ENCODE measurements at places on chromosomes 4 and X.

- no peak for DNase-seq
Measured at GRCh38 chr4:137881641-137882040, 349.3 kb upstream of the PCDH18 start.

DNA sequence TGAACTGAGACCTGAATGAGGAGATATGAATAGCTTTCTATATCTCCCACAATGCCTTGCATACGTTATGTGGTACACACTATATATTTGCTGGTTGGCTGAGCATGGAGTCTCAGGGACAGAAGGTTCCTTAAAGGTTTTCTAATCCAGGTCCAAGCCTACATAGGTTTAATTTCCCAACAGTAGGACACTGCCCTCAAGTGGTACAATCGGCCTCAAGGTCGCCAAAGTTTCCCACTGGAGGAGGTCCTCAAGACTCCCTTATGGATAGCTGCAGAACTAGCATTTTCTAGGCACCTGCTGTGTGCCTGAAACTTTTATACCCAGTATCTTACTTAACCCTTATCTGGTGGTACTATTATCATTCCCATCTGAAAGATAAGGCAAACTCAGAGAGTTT is 21.0 kb upstream of the EFNB1 start:
- no peak for DNase-seq

DNA sequence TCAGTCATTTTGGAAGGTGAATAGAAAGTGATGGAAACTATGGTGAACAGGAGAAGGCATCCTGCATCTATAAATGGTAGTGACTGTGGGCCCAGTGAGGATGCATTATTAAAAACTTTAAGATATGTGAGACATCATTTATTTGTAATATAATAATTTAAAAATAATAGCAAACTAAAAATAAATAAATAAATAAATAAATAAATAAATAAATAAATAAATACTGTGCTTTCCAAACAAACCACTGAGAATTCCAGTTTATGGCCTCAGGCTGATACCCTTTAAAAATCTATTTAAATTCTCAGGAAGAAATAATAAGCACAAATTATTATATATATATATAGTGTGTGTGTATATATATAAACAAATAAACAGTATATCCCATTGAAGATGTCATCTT is 248.0 kb upstream of the DCAF8L1 start:
- DNase-seq, result no peak

GRCh38 chr4:142500966-142501365 is 345.1 kb downstream of the INPP4B start:
- DNase-seq, result no peak

- DNase-seq, result no peak
Measured at GRCh38 chrX:56762220-56762619, 33.2 kb downstream of the NBDY start.

GRCh38 chr4:36532670-36533379 is 251.4 kb downstream of the DTHD1 start:
- no peak for DNase-seq

DNA sequence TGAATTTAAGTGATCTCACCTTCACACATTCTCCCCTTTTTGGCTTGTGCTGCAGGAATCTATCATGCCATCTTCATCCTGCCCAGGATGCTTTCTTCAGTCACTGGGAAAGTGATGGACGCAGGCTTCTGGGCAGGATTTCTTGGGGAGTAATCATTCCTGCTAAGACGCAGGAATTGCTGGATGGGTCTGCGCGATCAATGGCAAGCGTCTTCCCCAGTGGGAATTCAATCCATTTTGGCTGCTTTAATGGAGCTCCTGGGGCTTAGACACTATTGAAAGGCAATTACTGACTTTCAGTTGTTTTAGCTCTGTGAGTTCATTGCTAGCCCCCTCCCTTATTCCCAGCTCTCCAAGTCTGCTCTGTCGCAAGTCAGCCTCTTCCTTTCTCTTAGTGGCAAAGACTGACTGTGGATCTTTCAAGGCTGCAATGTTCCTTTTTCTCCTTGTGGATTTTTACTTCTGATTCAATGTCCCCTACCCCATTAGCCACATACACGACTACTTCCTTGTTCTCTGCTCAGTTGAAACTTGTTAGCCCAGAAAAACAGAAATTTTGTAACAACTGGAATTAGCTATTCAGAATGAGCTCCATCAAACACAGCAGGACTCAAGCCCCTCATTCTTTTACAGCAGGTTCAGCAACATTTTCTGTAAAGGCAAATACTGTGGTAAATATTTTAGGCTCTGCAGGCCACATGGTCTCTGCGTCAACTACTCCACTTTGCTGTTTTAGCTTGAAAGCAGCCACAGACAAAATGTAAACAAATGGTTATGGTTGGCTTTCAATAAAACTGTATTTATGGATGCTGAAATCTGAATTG is 154.9 kb downstream of the ASB9 start:
- DNase-seq, result no peak

- no peak for DNase-seq
Measured at GRCh38 chr4:41475402-41475801, 62.6 kb upstream of the LIMCH1 start.

- no peak for DNase-seq
Measured at GRCh38 chrX:154082396-154083125, 15.0 kb downstream of the MECP2 start.

DNA sequence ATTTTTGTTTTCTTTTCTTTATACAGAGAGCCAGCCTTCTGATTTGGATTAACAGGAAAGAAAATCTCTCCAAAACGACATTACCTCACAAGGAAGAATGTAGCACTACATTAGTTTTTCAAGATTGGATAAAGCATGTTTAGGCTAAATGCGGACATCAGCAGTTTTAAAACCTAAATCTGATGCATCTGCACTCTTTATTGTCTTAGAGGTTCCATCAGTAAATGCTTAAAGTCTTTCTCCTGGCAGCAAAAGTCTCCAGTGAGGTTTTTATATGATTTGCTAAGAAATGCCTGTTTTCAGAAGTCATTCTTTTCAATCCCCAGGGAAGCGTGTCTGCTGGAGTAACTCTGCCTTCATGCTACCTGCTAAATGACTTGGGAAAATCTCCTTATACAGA is 912.9 kb upstream of the INTU start:
- DNase-seq, result no peak

- no peak for DNase-seq
Measured at GRCh38 chrX:133273180-133273579, 55.0 kb upstream of the TFDP3 start.

- no peak for DNase-seq
Measured at GRCh38 chr4:128284317-128284716, 3.3 kb downstream of the PGRMC2 start.

DNA sequence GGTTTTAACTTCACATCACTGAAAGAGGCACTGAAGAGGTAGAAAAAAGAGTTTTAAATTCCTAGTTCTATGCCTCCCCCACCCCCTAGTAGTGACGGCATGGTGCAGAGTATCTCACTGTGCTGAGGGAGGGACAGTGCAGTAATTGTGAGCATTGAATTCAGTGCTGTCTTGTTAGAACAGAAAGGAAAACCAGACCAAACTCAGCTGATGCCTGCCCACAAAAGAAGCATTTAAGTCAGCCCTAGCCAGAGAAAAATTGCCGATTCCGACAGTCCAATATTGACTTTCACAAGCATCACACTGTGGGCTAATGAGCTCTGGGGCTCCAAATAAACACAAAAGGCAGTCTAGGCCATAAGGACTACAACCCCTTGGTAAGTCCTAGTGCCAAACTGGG is 417.7 kb downstream of the AR start:
- DNase-seq, result no peak

DNA sequence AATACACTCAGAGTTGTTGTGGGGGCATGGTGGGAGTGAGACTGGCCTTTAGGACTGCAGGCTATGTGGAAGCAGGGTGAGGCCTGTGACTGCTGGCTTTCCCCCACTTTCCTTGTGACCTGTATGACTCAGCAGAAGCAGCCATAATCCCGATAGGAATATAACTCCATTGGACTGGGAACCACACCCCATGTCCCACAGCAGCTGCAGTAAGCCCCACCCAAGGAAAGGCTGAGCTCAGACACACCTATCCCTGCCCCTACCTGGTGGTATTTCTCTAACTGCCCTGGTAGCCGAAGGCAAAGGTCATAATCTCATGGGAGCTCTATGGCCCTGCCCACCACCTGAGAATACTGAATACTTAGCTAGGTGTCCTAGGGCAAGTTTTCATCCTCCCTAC is 169.3 kb downstream of the GC start:
- no peak for DNase-seq

GRCh38 chr4:53748328-53748772 is 157.1 kb upstream of the LNX1 start:
- no peak for DNase-seq

- DNase-seq, result no peak
Measured at GRCh38 chrX:105821471-105822121, 743 bp upstream of the NRK start.

DNA sequence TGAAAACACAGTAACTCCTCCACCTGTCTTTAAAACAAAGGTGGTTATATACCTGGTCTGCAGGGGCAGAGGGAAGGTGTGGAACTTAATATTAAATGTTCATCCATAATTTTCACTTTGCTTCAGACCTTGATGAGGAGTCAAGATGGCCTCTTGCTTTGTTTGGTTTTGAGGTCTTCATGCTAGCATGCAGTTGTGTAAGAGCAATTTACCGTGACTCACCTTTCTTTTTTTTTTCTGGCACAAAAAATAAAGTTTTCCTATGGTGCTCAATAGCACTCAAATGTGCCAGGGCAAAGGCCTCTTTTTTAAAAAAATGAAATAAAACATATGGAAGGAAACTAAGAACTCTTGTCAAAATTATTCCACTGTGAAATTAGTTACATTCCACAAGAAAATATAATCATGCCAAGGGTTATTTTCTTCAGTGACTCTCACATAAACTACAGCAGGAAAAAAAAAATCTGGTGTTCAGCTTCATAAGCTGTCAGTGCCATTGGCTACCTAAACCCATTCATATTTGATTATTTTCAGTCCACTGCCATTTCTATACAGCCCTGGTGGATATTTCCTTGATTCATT is 128.2 kb downstream of the SLC7A11 start:
- no peak for DNase-seq

DNA sequence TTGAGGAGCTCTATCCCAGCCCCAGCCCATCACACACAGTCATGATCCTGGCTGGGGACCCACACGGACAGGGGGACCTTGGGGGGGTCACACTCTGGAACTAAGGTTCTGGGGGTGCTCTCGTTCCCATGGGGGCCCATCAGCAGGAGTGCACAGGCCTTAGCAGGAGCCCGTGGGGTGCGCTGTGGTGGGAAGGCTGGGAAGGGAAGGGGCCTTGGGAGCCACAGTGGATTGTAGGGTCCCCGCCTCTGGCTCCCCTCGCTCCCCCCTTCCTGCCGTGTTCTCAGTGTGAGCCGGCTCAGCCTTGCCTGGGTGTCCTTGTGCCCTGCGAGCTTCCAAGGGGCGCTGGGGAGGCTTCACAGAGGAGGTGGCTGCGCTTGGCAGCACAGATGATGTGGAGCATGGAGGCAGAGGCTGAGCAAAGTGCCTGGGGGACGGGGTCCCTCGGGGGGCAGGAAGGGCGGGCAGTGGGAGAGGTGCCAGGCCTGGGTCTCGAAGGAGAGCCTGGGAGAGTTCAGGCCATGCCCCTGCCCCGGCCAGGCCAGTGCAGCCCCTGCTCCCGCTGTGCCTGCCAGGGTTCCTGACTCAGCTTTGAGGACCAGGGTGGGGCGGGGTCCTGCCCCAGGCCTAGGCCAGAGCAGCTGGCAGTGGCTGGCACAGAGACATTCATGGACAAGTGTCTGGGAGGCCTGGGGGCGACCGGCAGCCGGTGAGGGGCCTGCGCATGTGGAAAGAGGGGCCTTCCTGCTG is 5.5 kb upstream of the HGFAC start:
- DNase-seq, result no peak

DNA sequence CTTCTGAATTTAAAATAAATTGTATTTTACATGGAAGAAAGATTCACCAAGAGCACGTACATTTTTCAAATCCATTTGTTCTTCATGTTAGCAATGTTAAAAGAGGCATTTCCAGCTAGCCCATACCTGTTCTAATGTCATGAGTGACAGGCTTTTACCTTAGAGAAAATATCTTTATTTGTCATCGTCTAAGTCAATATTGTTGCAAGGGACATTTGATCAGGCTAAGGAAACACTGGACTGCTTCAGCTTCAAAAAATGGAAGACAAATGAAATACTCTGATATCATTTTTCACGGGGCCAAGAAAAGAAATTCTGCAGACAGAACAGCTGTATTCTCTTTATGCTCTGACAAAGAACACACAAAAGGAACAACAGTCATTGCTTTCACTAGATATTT is 207.7 kb downstream of the RCHY1 start:
- DNase-seq, result no peak

DNA sequence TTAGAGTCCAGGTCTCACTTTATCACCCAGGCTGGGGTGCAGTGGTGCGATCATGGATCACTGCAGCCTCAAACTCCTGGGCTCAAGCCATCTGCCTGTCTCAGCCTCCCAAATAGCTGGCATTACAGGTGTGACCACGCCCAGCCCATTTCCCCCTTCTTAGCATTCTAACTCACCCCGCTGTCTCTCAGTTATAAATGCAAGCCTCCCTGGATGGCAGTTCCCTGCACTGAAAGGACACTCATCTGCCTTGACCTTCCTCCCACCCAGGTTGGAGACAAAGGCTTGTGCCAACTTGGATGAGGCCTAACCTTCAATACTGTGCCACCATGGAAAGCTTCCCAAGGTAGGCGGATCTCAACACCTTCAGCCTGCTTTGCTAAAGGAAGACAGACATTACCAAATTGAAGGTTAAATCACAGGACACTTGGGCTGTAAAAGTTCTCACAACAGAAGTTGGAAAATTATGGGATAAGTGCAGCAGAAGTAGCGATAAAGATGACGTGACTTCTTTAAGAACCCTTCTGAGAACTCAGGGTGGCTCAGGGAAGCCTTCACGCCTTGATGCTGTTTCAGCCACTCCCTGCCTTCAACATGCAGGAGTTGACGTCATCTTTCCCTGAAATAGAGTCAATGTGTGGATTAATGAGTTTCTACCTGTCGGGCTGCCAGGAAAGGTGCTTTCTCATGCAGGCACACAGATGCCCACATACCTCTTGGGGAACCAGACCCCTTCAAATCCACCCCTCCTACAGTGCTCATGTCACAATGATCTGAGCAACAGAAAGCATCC is 10.6 kb upstream of the GPM6B start:
- no peak for DNase-seq

- DNase-seq, result no peak
Measured at GRCh38 chr4:19030048-19030447, 1008.5 kb upstream of the LCORL start.

- DNase-seq, result no peak
Measured at GRCh38 chr4:87365348-87365747, 25.6 kb downstream of the HSD17B11 start.
